Muscle of back (tissue), 13 donors: ENCODE measurements at places on chromosomes 16 and 17.

GRCh38 chr17:67648032-67648905 is 69.5 kb upstream of the NOL11 start:
- DNase-seq: no peak

GRCh38 chr16:9843424-9844018 is 338.7 kb downstream of the GRIN2A start:
- no peak for DNase-seq

- DNase-seq: peak; percentile 98
These were observed at the start of gene COPS3 for GRCh38 chr17:17280613-17281549. Gene COPS3, minus strand, starts transcription at chr17:17281246. Its CDS starts 60 bp downstream, at chr17:17281186.

DNA sequence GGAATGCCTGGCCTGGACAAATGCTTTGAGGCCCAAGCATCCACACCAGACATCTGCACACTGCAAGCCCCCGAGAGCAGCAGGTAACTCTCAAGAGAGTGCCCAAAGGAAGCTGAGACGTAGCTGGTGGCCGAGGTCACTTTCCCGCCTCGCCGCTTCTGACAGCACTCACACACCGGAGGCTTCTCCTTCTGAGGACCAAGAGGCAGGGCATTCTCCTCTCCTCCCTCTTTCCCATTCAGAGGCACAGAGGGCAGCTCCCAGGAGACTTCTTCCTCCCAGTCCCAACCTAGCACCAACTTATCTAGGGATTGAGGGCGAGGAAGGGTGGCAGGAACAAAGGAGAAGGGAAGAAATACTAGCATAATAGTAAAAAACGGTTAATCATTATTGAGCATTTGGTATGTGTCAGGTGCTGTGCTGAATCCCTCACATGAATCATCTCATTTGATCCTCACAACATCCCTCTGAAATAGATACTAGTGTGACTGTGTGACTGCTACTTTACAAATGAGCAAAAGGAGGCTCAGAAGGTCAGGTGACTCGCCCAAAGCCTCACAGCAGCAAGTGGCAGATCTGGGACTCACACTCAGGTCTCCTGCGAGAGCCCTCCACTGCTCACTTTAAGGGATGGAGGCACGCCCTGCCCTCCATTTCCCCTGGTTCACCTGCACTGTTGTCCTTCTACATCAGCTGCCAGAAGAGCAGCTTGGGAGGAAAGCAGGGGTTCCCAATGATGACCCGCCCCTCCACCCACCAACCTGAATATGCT is 41.8 kb downstream of the MYO18A start:
- no peak for DNase-seq

DNA sequence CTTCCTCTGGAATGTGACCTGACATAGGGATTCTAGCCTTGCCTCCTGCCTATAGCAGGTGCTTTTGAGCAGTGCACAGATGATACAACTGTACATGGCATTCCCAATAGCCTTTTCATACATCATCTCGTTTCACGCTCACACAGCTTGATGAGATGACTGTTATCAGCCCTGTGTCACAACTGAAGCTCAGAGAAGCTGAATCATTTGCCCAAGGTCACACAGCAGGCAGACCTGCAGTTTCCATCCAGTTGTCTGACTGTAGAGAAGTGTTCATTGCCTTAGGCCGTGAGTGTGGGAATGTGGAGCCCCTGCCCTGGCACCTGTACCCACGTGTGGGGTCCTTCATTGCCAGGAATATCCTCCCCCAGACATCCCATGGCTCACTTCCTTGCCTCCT is 20.1 kb downstream of the WFDC1 start:
- DNase-seq: no peak

DNA sequence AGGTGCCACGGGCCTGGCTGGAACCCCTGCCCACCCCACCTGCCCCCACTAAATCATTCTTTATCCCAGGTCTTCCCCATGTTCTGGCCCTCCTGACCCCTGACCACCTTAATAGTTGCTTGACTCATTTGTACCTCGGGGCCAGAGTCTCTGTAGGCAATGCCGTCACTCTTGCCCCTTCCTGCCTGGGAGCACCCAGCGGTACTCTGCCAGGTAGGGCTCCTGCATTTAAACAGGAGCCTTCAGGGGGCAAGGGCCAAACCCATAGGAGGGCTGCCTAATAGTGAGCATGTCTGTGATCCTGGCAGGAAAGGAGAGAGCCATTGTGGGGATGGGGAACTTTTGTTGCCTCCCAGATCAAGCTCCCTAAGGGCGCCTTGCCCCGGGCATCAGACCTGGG is 8.8 kb upstream of the ITGA3 start:
- DNase-seq: no peak

GRCh38 chr17:676060-676700 is 38.5 kb downstream of the VPS53 start:
- peak; percentile 93 for DNase-seq

- no peak for DNase-seq
These were observed 22.3 kb upstream of the BRD7 start for GRCh38 chr16:50390914-50391716.

GRCh38 chr17:17888821-17889220 is 52.0 kb upstream of the SREBF1 start:
- DNase-seq: no peak

DNA sequence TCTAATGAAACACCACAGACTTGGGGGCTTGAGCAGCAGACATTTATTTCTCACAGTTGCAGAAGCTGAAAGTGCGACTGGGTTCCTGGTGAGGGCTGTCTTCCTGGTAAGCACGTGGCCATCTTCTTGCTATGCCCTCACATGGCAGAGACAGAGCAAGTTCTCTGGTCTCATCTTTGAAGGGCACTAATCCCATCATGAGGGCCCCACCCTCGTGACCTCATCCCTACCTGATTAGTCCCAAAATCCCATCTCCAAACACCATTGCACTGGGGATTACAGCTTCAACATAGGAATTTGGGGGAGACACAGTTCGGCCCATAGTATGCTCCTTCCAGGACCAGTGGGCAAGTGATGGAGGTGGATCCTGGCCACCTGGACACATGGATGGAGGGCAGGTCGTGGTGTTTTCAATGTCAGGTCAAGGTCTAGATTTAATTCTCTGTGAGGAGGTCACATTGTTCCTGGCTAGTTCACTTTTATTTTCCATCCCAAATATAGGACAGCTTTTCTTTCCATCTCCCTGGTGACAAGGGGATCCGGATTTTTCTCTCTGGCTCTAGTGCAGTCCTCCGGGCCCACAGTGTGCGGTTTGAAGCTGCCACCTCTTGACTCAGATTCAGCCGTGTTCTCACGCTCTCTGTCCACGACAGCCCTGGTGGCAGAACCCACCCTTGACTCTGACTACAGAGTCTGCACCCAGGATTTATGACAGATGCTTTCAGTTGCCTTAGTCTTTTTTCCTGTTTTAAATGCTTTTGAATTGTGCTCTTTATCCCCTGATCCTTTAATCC is 160.5 kb upstream of the NOL11 start:
- DNase-seq: no peak

DNA sequence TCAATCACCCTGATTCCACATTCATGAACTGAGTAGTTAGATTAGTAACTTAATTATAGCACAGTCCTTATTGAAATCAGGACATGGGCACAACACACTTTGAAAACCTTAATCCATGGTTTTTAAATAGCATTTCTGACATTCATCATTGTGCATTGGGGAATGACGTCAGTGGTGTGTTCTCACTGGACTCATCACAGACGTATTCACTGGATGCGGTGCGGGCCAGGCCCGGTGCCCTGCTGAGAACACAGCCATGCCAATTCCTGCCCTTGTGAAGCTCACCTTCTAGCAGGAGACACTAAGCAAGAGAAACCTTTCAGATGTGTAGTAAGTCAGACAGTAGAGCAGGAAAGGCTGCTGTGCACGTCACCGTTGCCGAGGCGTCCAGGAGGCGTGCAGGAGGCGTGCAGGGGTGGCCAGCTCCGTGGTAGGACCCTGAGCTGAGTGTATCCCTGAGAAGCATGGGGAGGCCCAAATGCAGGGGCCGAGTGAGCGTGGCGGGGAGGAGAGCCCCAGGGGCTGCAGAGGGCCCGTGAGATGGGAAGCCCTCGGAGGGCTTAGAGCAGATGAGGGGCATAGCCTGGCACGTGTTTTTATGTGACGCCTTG is 12.9 kb downstream of the BANP start:
- DNase-seq: peak; percentile 17

GRCh38 chr16:80804056-80804525 is 307 bp downstream of the CDYL2 start:
- peak; percentile 23 for DNase-seq

DNA sequence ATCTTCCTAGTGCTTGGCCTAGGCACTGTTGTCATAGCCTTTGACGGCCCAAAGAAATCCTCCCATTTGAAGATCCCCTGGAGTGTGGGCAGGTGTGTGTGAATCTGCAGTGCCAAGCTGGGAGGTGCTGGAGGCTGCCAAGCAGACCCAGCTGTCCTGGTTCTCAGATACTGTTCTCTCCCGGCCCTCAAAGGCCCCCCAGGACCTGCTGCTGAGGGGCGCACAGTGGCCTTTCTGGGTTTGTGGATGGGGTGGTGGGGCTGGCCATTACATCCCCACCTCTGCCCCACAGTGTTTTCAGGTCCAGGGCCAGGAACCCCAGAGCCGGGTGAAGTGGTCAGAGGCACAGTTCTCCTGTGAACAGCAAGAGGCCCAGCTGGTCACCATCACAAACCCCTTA is 60.5 kb downstream of the MRC2 start:
- no peak for DNase-seq

GRCh38 chr16:75028544-75029135 is 29.8 kb downstream of the ZNRF1 start:
- DNase-seq: no peak

DNA sequence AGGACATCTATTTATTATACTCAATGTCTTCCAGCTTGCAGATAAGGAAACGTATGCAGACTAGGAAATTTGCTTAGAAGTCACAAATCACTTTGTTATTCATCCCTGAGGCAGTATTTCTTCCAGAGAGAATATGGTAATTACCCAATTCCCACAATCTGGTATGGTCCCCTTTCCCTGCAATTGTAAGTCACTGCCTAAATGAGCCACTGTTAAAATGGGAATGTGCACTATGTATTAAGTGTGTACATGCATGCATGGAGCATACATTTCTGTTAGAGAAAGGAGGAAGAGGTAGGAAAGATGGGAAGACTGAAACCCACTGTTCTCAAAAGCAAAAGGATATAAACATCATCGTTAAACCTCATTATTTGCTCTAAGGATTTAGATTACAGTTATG is 10.0 kb downstream of the NUFIP2 start:
- no peak for DNase-seq

DNA sequence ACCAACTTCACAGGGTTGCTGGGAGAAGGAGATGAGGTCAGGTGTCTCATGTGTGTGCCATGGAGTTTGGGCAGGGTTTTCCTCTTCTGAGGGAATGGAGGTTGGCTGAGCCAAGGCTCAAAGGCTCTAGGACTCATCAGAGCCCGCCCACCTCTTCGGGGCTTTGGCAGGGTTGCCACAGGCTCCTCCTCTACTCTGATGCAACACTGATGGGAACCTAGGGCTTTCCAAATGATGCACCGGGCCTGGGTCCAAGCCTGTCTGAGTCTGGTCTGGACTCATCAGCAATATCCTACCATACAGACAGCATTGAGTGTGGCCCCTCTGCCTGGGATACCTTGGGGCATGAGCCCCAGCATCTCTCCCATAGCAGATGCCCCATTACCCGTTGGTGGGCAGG is 59.5 kb upstream of the LHX1 start:
- no peak for DNase-seq

DNA sequence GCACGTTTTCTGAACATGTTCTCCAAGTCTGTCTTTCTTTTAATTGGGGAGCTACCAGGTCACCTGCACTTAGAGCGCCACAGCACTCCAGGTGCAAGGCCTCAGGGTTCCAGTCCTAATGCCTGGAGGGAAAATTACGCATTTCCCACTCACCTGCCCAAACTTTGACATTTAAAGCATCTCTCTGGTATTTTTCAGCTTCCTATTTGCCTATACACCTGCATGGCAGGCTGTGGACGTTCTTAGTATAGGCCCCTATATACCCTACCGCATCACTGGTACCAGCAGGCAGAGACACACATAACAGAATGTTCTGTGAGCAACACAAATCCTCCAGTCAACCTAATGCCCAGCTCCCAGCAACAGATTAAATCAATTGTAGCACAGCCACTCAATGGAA is 213.3 kb downstream of the MRTFB start:
- DNase-seq: no peak

DNA sequence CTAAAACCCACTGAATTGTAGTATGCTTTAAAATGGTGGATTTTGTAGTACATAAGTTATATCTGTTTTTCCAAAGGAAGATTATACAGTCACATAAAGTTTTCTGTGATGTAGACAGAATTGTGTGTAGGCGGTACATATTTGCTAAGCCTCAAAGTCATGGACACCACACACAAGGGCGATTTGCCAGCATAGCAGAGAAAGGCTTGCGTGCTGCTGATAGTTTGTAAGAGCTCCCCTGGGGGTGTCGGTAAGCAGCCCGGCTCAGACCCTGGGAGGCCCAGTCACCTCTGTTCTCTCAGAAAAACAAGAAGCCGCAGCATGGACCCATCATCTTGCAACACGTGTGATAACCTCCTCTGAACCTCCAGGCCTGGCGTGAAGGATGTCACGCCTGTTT is 38.3 kb upstream of the AKTIP start:
- DNase-seq: no peak

DNA sequence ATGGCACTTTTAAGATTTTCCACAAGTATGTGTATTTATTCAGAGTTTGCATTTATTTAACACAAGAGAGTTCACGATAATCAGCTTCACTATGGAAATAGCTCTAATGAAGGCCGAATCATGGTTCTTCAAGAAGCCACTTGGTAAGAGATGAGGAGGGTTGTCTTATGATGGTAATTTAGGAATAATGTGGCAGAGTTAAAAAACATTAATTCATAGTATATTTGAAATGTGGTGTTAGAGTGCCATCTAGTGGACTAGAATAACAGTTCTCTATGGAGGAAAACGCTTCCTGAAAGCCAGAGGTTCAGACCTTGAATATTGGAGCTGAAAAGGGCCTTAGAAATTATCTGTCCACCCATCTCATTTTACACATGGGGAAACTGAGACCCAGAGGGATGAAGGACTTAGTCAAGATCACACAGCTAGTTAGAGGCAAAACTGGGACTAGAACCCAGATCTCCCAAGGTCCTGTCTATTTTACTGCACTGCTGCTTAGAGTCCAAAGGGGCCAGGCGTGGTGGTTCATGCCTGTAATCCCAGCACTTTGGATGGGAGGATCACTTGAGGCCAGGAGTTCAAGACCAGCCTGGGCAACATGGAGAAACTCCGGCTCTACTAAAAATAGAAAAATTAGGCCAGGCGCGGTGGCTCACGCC is 33.8 kb upstream of the KPNB1 start:
- DNase-seq: peak; percentile 70

- no peak for DNase-seq
These were observed 18.4 kb upstream of the RBBP6 start for GRCh38 chr16:24520983-24521382.
